ENCODE measurements at places on chromosomes 1 and 21.

GRCh38 chr21:15968776-15969310, 239.1 kb downstream of the USP25 start:
- no peak for DNase-seq

GRCh38 chr1:181038399-181038873, 4.7 kb downstream of the MR1 start:
- peak; percentile 58 for DNase-seq

DNA sequence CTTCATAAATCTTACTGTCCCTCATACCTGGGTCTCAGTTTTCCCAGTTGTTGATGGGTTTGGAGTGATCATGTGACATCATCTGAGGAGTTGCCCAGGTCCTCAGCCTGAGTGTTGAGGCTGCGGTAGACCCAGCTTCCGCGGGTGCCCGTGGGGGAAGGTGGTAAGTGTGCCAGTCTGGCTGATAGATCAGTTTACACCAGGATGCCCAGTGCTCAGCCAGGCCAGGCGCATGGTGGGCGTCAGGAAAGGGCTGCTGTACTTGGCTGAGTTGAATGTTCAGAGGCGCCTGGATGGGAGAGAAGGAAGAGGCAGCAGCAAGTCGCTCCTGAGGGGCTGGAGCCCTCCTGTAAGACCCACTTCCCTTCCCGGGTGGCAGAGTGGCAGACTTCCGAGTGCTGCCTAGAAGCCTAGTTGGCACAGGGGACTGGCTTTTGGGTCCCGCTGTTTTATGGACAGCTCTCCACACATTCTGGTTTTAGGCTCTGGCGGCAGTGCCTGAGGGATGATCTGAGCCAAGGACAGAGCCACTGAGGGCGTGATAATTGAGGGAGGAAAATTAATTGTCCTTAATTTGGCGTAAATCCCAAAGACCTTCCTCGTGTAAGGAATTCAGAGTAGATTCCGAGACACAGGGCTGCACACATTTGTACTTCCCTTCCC, 35.8 kb downstream of the PTPRF start:
- peak; percentile 71 for DNase-seq

- DNase-seq: no peak
Observed at GRCh38 chr1:224392411-224393249, 36.0 kb downstream of the CNIH4 start.

- no peak for DNase-seq
Observed at GRCh38 chr1:9291914-9292360, 757 bp upstream of the SPSB1 start.

GRCh38 chr1:205248793-205249601, 21.3 kb downstream of the TMCC2 start:
- DNase-seq: peak; percentile 33

DNA sequence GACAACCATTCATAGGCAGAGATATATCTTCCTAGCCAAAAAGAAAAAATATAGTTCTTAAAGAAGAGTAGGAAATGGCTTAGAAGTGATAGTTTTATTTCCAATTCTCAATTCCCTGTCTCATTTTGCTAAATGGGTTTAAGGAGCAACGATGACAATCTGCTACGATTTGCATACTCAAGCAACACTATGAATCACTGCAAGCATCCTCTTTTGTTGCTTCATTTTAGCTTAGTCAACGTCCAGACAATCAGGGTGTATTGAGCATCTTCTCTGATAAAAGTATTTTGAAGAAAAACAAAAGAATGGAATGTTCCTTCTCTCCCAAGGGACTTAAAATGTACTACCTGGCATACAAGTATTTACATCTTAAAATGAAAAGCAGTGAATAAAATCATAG, 80.6 kb downstream of the RGS7 start:
- DNase-seq: no peak

DNA sequence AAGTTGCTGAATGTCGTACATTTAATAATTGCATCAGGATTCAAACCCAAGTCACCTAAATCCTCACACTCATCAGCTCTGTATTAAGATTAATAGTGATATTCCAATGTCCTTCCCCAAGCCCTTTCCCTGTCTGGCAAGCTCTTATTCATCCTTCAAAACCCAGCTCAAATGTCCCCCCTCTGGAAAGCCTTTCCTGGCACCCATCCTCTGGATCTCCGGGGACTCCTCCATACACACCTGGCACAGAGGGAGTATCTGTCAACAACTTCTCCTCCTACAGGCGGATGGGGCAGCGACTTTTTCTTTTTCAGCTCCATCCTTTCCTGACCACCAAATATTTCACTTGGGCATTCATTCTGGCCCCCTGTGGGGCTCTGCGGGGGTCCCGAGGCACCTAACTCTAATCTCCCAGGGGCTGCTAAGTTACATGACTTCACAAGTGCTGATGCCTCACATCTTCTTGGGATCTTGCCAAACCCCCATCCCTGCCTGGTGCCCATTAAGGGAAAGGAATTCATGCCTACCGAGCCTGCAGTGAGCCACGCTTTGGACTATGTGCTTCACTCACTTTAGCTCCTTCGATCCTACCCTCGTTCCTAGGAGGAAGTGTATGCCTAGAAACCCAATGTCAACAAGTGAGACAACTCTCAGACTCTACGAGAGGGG, 15.2 kb downstream of the TINAGL1 start:
- DNase-seq: no peak

GRCh38 chr21:43276811-43277210, 108.0 kb downstream of the CRYAA start:
- DNase-seq: no peak

DNA sequence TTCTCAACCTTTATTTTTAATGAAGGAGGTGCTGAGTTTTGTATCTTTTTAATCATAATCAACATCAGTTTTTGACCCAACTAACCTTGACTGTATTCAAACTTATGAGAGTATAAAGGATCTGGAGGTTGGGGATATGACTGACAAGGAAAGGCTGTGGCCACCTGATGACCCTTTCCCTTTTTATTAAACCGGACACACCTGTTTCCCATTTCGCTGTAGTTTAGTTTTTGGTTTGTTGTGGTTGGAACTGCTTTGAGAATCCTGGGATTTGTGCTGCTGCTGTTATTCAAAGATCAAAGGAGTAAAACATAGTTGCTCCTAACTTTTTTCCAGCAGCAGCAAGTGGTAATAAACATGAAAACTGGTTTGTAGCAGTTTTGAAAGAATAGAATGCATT, 12.4 kb downstream of the PRPF38A start:
- no peak for DNase-seq

- DNase-seq: no peak
Observed at GRCh38 chr1:165927169-165927568, 99.8 kb downstream of the UCK2 start.

DNA sequence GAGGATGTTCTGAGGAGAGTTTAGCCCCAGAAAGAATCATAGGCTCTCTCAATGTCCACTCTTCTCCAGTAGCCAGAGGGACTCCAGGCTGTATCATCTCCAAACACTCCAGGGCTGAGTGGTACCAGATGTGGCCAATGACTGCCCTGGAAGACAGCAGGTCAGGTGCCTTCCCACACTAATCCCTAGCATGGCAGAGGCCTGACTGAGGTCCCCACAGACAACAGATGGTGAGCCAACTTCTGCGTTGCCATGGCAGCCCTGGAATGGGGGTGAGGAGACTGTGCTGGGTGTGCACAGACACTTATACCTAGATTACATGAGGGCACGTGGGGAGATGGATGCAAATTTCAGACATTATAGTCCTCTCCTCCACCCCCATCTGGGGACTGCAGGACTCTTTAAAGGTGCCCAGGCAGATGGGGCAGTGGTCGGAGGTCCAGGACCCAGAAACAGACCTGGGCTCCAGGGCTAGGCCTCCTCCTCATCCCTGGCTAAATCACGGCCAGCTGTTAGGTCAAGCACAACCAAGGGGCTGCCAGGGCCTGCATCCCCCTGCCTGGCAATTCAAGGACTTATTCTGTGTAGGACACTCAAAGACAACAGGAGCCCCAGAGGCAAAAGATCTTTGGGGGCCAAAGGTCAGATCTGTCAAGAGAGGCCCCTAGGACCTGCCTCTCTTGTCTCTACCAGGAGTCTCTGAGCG, 42.9 kb downstream of the CAMK2N1 start:
- DNase-seq: no peak

- DNase-seq: no peak
Observed at GRCh38 chr1:162822391-162823200, 32.1 kb downstream of the HSD17B7 start.

- peak; percentile 88 for DNase-seq
Observed at GRCh38 chr1:154973344-154974101, 958 bp upstream of the CKS1B start.

DNA sequence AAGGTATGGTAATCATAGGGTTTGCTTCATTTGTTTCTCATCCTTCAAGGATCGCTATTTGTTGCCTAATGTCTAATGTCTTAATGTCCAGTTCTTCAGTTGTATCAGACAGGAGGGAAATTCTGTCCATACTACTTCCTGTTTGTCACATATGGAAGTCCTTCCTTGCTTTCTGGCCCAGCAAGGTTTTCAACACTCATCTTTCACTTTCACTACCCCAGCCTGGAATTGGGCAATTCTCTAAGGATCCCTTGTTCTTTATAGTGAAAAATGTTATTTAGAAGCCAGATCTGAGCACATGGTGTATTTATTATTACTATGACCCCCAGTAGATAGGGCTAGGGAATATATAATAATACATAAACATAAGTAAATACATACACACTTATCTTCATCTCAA, 50.6 kb upstream of the SLC35A3 start:
- no peak for DNase-seq

- no peak for DNase-seq
Observed at GRCh38 chr1:231626951-231627614, 493 bp downstream of the DISC1 start.

Data from NCI-H2029 (cell line).